Muscle of leg (tissue), 16 donors: ENCODE measurements at places on chromosomes 11 and 22. TPM values are rescaled to one million over a fixed set of nuclear protein-coding genes. Genes with fewer than 3 reads are reported as not detected.

GRCh38 chr11:36818410-36818809, 220.4 kb upstream of the RAG2 start:
- no peaks in the 10 kb centered on the region for H3K27me3 ChIP-seq
- no peak overlapping the region for H3K4me3 ChIP-seq
- H3K4me1 ChIP-seq = no peaks in the 10 kb centered on the region

- no peaks in the 10 kb centered on the region for H3K4me1 ChIP-seq
- H3K27me3 ChIP-seq = no peaks in the 10 kb centered on the region
- H3K27ac ChIP-seq = no peak overlapping the region
- no peak overlapping the region for H3K4me3 ChIP-seq
- H3K36me3 ChIP-seq = no peaks in the 10 kb centered on the region
- DNase-seq = no peak
Observed at GRCh38 chr11:112558691-112559090, 298.0 kb upstream of the PLET1 start.

- peaks cover 3% of the 10 kb centered on the region for H3K27me3 ChIP-seq
- no peaks in the 10 kb centered on the region for H3K36me3 ChIP-seq
- H3K4me3 ChIP-seq = no peak overlapping the region
- peaks cover 13% of the 10 kb centered on the region for H3K4me1 ChIP-seq
Observed at GRCh38 chr11:118055966-118056365, 20.9 kb upstream of the TMPRSS4 start.

MS4A1 gene
- total RNA-seq = 0.22 TPM

DERL3 gene
- 0.62 TPM for total RNA-seq

KCNJ1 gene
- total RNA-seq = 0.18 TPM

TAF6L gene
- total RNA-seq = 17.6 TPM

DAGLA gene
- total RNA-seq = 2.0 TPM
